Stomach (tissue), 19 donors: ENCODE measurements at places on chromosomes 11 and 22. TPM values are rescaled to one million over a fixed set of nuclear protein-coding genes. Genes with fewer than 3 reads are reported as not detected.

- no peak for DNase-seq
These were observed 10.6 kb downstream of the MMP20 start for GRCh38 chr11:102614485-102614884.

- DNase-seq = no peak
These were observed 3.7 kb downstream of the C1QTNF6 start for GRCh38 chr22:37184380-37184755.

DNA sequence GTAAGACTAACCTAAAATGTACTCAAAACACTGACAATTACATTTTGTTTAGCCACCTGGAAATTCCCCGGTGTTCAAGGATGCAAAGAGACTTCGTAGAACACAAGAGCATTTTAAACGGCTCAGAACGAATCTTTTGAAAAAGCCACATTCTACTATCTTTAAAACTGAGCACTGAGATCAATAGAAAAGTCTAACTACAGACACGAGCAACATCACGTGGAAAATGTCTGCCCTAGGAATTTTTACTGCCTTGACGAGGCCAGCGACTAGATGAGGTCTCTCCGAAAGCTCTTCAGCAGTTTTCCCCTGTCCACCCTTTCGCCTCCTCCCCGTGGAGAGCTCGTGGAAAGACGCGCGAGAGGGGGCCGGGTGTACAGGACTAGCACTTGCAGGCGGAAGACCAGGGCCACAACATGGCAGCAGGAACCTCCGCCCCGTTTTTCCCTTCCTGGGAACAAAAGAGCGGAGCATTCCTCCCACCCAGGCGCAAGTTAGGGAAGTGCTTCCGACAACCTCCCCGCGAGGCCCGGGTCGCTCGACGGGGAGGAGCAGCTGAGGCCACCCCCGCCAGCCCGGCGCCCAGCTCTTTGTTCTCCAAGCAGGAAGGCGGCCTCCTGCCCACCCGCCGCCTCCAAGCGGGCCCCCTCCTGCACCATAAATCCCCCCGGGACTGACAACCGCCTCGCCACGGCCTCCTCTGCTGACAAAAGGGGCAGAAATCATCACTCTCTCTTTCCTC is 1.1 kb downstream of the EIF4G2 start:
- peak; percentile 58 for DNase-seq

GRCh38 chr11:12529041-12529440 is 145.2 kb upstream of the TEAD1 start:
- DNase-seq = no peak

GRCh38 chr11:2423157-2424025 is 20.9 kb downstream of the TRPM5 start:
- no peak for DNase-seq

- no peak for DNase-seq
These were observed 2.7 kb upstream of the NFAM1 start for GRCh38 chr22:42434748-42435425.

GRCh38 chr11:89504270-89504669 is 13.1 kb upstream of the NOX4 start:
- DNase-seq = no peak

DNA sequence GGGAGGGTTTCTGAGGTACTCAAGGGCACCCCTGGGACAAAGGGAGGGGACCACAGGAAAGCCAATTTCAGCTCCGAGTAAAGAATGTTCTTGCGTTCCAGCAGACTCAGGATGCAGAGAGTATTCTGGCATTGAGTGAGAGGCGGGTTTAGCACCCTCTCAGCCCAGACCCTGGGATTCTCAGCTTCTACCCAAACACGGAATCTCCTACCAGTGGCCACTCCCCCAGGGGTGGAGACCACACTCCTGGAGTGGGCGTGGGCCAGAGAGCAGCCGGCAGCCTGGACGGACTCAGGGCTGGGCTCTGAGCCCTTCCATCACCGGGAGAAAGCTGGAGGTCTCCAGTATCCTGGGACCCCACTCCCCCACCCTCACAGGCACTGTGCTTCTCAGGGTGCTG is 26.1 kb upstream of the TTLL12 start:
- peak; percentile 63 for DNase-seq

DNA sequence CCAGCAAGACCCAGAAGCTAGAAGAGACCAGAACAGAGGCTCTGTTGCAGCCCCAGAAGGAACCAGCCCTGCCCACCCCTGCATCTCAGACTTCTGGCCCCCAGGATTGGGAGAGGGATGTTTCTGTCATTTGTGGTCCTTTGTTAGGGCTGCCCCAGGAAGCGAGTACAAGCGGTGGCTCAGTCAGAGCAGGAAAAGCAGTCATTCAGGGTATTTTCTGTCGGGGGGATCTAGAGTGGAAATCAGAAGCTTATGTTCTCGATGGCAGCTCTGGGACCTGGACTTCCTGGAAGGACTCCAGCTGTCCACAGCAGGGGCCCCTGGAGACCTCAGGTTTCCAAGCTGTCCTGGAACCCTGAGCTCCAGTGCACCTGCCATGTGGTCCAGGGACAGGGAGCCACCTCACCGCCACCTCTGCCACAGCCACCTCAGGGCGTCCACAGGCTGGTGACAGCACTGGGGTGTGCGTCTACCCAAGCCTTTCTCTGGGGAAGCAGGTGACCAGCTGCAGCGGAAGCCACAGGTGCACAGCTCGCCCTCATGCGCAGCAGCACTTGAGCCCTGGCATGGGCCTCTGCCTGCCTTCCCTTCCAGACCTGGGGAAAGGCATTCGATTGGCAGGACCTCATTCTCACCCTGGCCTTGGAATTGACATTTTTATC is 2.6 kb downstream of the KRTAP5-5 start:
- DNase-seq = no peak

Gene NXPE1
- not detected for total RNA-seq

Gene MISFA
- not detected for total RNA-seq
